Ovary (tissue), 10 donors: ENCODE measurements at places on chromosomes 11 and 22. TPM values are rescaled to one million over a fixed set of nuclear protein-coding genes. Genes with fewer than 3 reads are reported as not detected.
A peak's percentile ranks its signal among the peaks of the same experiment; 100 is the strongest.

DNA sequence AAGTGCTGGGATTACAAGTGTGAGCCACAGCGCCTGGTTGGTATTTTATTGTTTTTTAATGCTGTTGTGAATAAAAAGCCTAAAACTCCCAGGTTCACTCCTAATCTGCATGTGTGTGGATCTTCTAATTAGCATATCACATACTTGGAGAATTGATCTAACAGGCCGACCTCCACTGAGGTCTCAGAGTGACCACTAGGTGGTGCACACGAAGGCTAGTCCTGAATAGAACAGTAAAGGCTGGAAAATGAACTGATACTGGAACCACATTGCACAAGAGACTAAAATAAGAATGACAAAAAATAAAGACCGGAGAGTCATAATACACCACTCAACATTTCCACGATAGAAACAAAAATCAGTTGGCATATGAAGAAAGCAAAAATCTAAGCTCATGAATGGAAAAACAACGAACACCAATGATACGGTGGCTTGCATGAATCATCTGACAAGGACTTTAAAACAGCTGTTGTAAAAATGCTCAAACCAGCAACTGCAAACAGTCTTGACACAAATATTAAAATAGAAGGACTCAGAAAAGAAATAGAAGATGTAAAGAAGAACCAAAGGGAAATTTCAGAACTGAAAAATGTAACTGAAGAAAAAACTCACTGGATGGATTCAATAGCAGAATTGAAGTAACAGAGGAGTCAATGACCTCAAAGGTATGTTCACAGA, 19.2 kb downstream of the PIM3 start:
- no peak overlapping the region for H3K27ac ChIP-seq
- H3K4me3 ChIP-seq, result no peak overlapping the region
- no peak for DNase-seq
- H3K36me3 ChIP-seq, result no peaks in the 10 kb centered on the region
- peaks cover 3% of the 10 kb centered on the region for H3K4me1 ChIP-seq
- no peaks in the 10 kb centered on the region for H3K27me3 ChIP-seq

DNA sequence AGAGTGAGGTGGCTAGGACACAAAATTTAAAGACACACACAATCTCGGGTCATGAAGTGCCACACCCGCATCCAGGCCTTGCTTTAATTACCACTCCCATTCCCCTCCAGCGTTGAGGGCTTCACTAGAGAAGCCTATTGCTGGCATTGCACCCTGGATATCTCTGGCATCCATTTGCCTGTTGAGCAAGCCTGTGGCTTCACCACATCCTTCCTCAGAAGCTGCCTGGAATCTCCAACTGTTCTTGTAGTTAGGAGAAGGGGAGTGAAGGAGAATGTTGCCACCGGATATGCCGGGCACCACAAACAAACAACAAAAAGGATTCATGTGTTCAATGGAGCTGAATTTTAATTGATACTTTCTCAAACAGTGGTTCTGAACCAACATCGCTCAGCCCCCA, 34.4 kb upstream of the RCN1 start:
- no peak overlapping the region for H3K4me3 ChIP-seq
- H3K27me3 ChIP-seq, result no peaks in the 10 kb centered on the region
- H3K4me1 ChIP-seq, result no peaks in the 10 kb centered on the region
- H3K36me3 ChIP-seq, result no peaks in the 10 kb centered on the region
- no peak for DNase-seq
- no peak overlapping the region for H3K27ac ChIP-seq

- no peak overlapping the region for H3K27ac ChIP-seq
- no peak for DNase-seq
- no peaks in the 10 kb centered on the region for H3K27me3 ChIP-seq
- peaks cover 6% of the 10 kb centered on the region for H3K4me1 ChIP-seq
Observed at GRCh38 chr22:32410459-32410858, 1.6 kb downstream of the RTCB start.

GRCh38 chr22:43293655-43294392, 49.3 kb downstream of the SCUBE1 start:
- H3K4me3 ChIP-seq, result no peak overlapping the region
- no peaks in the 10 kb centered on the region for H3K36me3 ChIP-seq
- DNase-seq, result peak; percentile 81
- peaks cover 53% of the 10 kb centered on the region for H3K4me1 ChIP-seq

GRCh38 chr11:83779876-83780275, 493.7 kb upstream of the CCDC90B start:
- no peak overlapping the region for H3K27ac ChIP-seq
- no peak overlapping the region for H3K4me3 ChIP-seq
- H3K4me1 ChIP-seq, result no peaks in the 10 kb centered on the region
- no peaks in the 10 kb centered on the region for H3K36me3 ChIP-seq

GRCh38 chr11:130144861-130145281, 14.7 kb upstream of the ST14 start:
- no peak overlapping the region for H3K27ac ChIP-seq
- no peaks in the 10 kb centered on the region for H3K27me3 ChIP-seq
- no peaks in the 10 kb centered on the region for H3K36me3 ChIP-seq
- peaks cover 3% of the 10 kb centered on the region for H3K4me1 ChIP-seq

- H3K4me1 ChIP-seq, result peaks cover 10% of the 10 kb centered on the region
- no peak overlapping the region for H3K4me3 ChIP-seq
- no peaks in the 10 kb centered on the region for H3K36me3 ChIP-seq
- no peak for DNase-seq
- H3K27ac ChIP-seq, result no peak overlapping the region
- no peaks in the 10 kb centered on the region for H3K27me3 ChIP-seq
Observed at GRCh38 chr11:12019337-12019736, 10.9 kb upstream of the DKK3 start.

BCO2 gene
- total RNA-seq, result 4.2 TPM

LYVE1 gene
- 31.9 TPM for total RNA-seq
